ENCODE measurements at places on chromosomes 3 and 15.

GRCh38 chr15:57961919-57962318 is 103.6 kb downstream of the ALDH1A2 start:
- no peak for DNase-seq

GRCh38 chr3:159378396-159379194 is 576.7 kb downstream of the MFSD1 start:
- DNase-seq: no peak

DNA sequence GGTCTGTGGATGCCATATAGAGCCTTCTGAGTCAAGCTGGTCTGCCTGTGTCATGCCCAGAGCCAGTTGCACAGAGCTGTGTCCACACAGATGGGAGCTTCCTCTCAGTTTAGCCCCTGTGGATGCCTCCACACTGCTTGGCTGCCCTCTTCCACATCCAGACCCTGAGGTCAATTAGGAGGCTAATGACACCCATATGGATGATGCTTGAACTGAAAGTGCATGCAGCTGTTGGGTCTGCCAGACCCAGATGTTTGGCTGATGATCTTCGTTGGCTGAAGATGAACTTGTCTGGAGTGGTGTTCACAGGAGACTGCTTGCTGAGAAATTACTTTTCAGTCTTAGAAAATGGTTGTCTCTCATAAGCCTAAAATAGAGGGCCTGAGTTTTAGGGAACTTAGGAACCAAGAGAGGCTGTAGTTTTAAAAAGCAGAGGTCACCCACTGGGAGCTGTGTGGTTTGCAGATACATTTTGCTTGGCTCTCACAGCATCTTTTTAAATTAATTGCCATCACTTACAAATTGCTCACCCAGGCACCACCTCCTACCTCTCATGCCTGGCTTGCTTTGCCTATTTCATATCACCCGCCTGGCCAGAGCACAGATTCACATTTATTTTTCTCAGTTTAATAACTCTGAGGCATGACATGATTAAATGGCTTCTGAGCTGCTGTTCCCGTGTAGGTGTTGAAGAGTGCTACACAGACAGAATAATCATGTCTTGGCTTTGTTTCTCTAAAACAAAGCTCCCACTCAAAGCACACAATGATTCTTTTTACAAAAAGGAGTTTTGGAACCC is 176.1 kb downstream of the MINAR1 start:
- DNase-seq: no peak

DNA sequence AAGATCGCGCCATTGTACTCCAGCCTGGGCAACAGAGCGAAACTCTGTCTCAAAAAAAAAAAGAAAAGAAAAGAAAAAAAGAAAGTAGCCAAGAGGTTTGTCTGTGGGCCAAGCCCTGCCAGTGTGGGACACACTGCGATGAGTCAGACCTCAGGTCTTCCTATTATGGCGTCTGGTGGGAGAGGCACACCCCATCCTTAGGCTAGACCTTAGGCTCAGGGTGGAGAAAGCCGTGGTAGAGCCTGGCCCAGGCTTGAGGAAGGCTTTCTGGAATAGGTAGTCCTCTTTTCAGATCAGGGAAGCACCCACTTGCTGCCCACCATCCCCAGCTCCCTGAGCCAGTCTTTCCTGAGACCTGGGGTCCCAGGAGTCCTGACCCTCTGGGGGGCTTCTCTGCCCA is 6.0 kb downstream of the HEMK1 start:
- no peak for DNase-seq

- no peak for DNase-seq
Measured at GRCh38 chr3:181896605-181897004, 184.9 kb downstream of the SOX2 start.

- DNase-seq: no peak
Measured at GRCh38 chr3:143820466-143821221, 27.6 kb downstream of the SLC9A9 start.

DNA sequence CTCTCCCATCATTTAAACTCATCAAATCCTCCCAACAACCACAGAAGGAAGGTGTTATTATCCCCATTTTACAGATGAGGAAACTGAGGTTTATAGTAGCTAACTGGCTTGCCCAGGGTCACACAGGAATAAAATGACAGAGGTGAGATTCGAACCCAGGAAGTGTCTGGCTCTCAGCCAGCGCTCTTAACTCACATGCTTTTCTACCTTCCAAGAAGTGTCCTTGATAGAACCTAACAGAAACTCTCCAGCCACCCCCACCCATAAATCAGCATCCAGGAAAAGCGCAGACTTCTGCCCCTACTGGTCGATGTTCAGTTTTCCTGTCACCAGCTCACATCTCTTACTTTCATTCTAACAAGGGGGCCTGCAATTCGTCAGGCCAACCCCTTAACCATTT is 51.7 kb downstream of the SPATA12 start:
- DNase-seq: no peak

DNA sequence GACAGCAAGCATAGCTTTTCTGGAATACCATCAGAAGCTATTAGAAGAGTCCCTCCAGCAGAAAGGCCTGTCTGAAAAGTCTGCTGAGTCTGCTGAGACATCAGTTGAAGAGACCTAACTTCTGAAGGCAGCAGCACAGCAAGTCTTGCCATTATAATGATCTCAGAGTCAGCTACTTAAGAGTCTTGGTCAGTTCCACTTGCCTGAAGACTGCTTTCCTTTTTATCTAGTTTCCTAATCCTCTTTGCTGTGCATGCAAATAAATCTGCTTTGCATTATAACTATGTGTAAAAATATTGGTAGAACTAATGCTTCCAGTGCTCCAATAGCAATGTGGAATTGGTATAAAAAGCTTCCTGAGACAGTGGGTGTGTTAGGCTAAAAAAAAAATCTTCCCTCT is 34.9 kb upstream of the CPOX start:
- DNase-seq: no peak

DNA sequence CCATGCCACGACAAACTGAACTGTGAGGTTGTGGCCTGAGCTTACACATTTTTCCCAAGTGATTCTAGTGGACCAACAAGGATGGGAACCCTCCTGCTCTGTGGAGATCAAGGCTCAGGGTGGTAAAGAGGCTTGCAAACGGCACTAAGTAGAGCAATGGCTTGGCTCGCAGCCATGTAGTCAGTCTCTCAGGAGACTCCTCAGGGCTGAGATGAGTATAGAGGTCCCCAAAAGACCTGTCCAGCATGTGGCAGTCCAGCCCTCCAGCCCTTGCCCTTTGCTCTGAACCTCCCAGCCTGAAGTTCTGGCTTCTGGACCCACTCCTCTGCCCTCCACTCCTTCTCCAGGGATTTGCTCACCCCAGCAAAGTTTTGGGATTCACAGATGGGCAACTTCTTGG is 8.3 kb upstream of the CAMP start:
- no peak for DNase-seq

DNA sequence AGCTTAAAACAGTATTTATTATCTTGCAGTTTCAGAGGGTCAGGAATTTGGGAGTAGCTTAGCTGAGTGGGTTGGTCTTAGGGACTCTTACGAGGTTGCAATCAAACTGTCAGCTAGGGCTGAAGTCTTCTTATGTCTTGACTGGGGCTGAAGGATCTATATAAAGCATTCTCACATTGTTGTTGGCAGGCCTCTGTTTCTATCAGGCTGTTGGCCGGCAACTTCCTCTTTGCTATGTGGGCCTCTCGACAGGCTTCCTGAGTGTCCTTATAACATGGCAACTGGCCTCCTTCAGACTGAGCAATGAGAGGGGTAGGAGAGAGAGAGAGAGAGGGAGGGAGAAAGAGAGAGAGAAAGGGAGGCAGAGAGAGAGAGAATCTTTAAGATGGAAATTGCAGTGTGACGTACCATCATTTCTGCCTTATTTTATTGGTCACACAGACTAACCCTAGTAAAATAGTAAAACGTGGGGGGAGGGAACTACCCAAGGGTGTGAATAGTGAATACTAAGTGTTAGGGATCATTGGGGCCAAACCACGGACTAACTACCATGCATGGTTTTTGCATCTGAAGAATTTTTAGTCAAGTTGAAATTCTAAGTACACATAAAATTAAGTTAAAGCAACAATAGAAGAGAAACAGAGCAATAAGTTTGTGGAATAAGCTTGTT is 16.1 kb downstream of the FGF7 start:
- no peak for DNase-seq

DNA sequence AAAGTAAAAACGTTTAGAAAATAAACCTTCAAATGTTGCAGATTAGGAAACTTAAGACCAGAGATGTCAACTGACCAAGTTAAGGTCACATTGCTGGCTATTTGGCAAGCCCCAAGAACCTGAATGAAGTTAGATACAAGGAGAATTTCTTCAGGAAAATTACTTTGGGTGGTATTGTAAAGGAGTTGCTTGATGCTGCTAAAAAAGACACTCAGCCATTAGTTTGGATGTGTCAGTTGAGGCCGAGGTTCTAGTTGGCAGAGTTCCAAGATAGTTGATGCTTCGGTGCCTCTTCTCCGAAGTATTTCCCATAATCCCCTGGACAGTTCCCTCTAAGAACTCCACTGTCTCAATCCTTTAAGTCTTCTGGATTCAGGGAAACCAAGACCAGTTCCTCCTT is 24.3 kb downstream of the SIAH2 start:
- no peak for DNase-seq

DNA sequence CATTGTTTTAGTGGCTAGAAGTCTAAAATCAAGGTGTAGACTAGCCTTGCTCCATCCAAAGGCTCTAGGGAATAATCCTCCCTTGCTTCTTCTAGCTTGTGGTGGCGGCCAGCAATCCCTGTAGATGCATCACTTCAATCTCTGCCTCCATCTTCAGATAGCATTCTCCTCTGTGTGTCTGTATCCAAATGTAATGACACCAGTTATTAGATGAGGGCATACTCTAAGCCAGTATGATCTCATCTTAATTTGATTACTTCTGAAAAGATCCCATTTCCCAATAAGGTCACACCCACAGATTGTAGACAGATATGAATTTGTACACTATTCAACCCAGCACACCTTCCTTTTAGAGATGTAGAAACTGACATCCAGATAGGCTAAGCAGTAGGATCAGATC is 334.5 kb upstream of the KCNMB2 start:
- DNase-seq: no peak

DNA sequence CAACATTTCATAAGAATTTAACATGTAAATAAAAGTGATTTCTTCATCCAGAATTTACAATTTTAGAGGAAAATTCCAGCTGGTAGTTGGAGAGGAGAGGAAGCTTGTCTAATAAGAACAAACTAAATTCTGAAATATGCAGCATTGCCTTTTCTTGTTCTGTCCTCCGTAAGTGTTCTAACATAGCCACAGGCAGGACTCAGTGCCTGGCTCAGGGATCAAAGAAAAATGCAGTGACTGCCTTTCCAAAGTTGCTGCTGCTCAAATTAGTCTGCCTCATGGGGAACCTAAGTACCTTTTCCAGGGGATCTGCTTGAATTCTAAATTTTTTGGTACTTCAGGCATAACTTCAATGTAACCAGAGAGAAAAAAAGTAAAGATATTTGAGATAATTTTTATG is 713.0 kb upstream of the CADM2 start:
- DNase-seq: no peak

GRCh38 chr3:25840099-25840498 is 50.2 kb downstream of the OXSM start:
- no peak for DNase-seq

DNA sequence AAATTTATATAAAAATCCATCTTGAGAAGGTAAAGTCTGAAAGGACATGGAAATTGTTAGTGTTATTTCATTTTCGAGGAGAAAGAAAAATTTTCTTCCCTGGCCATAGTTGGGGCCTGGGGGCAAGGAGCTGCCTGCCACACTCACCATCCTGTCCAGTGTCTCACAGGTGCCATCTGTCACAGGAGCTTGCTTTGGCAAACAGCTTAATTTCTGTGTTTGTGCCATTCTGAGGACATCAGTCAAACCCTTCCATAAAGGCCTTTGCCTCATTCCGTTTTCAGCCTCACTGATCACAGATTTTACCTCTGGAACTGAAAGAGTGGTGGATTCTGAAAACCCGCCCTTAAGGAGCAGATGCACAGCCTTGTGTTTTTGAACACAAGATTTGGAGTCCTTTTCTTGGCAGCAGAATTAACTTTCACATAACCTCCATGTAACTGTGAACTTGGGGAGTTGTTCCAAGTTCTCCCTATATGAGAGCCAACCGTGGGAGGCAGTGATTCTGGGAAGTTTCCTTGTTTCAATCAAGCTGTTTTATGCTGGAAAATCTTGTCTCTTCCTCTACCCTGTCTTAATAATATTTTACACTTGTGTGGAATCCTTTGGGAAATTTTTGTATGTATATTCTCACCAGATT is 254.7 kb downstream of the CACNA2D3 start:
- no peak for DNase-seq

- DNase-seq: no peak
Measured at GRCh38 chr15:72289597-72290325, 17.4 kb upstream of the PARP6 start.

DNA sequence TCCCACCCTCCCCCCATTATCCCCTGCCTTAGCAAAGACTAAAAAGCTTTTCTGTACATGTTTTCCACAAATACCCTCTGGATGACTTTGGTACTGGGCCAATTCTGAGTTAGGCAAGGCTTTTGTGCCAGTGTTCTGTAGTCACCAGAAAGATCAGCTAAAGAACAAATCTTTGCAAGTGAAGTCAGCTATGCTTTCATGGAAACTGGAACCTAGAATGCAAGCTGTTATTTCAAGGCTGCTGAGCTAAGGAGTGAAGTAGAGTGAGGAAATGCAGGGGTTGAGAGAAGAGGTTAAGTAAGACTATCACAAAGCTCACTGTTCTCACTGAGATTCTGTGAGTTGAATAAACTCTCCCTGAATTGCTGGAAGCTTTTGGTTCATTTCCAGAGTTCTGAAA is 107.8 kb upstream of the CNTN3 start:
- no peak for DNase-seq

DNA sequence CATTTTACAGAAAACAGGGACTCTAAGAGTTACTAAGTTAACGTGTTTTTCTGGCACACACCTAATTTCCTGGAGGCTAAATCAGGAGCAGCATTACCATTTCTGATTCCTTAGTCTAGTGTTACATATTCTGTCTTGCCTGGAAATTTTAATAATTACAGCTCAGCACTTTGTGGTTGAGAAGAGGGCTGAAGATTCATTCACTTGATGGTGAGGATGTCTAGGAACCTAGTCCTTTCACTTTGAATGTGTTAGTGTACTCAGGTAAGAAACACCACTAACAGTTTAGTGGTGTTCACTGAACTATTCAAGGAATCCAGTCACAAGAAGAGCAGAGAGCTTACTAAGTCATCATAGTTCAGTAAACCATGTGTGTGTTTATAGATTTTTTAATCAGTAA is 102.8 kb downstream of the STT3B start:
- DNase-seq: no peak

DNA sequence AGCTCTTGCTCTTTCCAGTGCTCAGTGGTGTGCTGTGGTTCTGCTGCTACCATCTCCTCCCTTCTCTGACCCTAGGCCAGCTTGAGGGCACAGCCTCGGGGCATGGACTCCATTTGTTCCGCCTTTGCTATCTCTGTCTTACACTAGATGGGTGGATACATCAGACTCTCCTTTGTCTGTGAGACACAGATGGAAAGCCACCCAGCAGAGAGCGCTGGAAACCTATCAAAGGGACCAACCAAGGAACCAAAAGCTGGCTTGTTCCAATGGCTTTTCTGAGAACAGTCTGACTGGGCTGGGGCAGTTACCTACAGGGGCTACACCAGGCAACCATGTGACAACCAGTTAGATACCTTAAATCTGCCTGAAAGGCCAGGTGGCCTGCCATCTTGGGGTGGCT is 63.8 kb downstream of the NPTN start:
- no peak for DNase-seq

Measured in SHP77 treated with DMSO at 0.1 percent for 48 hours (cell line).